ENCODE measurements at places on chromosomes 2 and 18.

- no peak for DNase-seq
Observed at GRCh38 chr2:26523750-26524149, 45.8 kb upstream of the OTOF start.

DNA sequence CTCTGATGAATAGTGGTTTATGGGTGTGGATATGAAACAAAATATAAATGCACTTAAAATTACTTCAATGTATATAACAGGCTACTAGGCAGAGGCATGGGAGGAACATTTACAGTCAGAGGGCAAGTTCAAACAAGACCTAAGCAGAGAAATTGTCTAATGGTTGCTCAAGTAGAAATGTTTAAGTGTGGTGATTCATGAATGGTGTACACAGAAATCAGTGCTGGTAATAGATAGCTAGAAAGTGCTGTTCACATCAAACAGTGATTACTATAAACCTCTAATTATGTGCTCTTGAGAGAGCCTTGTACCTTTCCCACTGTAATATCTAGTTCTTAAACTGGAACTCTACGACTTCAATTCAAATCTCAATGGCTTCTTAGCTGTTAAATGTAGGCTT is 485.1 kb downstream of the NRXN1 start:
- DNase-seq: no peak

DNA sequence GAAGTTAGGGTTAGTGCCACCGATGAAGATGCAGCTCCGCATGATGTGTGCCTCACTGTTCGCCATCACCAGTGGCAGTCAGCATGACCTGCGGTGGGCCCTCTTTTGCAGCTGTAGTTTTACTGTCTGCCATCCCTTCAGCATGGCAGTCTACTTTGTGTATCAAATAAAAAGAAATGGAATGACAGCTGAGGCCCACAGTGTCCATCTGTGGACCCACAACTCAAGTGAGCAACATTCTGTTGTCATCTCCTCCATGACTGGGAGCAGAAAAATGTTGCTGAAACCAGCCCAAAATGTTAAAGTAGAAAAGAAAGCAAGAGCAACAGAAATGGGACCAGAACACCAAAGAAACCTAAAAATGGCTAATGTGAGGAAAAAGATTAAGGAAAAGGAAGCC is 128.7 kb downstream of the MEP1B start:
- no peak for DNase-seq

DNA sequence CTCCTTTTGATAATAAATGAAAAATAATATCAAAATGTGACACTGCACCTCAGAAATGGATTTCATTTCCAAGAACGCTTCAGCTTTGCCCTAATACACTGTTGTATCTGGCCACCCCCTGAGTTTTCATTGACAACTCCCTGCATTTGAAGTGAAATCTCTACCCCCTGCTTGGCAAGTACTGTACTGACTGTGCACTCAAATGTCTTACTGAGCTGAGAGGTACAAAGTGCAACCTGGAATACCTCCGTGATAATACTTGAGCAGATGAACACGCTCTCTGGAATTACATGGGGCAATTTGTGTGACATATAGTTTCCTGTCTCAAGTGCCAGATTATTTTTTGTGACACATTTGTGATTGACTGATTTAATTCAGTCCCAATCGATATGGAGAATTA is 231.1 kb downstream of the LRP1B start:
- DNase-seq: no peak

- DNase-seq: no peak
Observed at GRCh38 chr2:197707316-197708213, 2.4 kb downstream of the MARS2 start.

GRCh38 chr18:39167990-39168389 is 1602.4 kb upstream of the CELF4 start:
- no peak for DNase-seq

GRCh38 chr2:45244928-45245327 is 235.7 kb upstream of the SIX2 start:
- no peak for DNase-seq

DNA sequence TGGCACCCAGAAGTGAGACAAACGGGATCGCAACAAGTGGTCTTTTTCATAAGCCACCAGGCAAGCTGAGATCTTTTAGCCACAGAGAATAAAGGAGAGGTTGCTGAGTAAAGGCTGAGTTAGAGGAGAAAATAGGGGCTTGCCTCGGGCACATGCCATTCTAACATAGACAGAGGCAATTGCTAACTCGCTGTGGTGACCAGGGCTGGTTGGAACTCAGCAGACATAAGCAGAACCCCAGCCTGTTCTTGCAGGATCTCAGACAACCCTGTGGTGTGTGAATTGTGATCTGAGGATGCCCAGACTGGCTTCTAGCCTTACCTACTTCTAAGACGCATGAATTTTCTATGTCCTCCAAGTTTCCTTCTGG is 300.2 kb downstream of the CDCA7 start:
- DNase-seq: no peak

- DNase-seq: no peak
Observed at GRCh38 chr2:160372585-160372984, 121.0 kb downstream of the RBMS1 start.

DNA sequence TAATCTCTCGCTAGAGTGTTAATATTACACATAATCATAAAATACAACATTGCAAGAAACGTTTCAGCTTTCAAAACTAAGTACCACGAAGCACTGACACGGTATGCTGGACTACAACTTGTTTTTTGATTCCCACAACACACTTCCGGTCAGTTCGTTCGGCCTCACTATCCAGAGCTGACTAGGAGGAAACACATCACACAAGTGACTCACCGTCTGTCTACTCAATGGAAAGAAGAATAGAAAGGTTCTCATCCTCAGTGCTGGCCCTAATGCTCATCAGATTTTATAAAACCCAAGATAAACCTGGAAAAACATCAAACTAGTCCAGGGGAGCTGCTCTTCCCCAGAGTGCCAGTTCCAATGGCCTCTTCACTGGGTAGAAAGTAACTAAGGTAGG is 42.9 kb downstream of the ZNF385B start:
- DNase-seq: no peak

- DNase-seq: no peak
Observed at GRCh38 chr2:207078186-207078798, 87.5 kb downstream of the KLF7 start.

DNA sequence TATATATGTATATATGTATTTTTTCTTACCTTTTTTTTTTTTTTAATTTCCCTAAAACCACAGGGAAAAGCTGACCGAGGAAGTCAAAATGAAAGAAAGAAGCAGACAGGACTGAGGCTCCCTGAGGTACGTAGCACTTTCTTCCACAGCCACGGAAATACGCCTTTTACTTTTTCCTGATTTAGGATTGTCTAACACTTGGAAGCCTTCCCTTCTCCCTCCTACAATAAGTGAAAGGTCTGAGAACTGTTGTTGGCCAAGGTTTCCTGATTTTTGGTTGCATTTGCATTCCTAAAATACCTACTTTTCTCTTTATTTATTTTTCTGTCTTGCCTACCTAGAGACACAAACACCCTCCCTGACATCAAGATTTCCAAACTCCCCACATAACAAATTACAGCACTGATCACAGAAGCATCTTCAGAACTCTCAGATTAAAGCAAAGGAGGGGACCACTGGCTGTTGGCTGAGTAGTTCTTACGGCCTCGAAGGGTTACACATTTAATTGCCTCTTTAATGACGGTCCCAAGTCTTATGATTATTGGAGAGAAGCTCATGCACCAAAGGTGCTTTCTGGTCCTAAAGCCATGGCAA is 778.5 kb upstream of the FANCL start:
- DNase-seq: no peak

- no peak for DNase-seq
Observed at GRCh38 chr2:73386342-73386868, 769 bp downstream of the ALMS1 start.

DNA sequence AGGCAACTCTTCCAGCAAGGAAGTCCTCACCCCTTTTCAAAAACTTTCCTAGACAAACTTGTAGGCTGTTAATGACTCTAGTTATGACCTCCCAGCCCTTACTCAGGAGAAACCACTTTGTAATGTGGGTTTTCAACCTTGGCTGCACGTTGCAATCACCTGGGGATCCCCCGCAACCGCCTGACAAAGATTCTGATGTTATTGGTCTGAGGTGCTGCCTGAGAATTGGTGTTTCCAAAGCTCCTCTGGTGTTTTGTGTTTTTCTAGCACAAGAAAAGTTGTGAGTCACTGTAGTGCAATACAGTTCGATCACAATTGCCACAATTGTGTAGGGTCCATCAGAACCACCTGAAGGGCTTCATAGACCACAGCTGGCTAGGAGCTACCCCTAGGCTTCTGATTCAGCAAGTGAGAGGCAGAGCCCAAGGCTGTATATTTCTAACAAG is 121.6 kb downstream of the SP100 start:
- DNase-seq: no peak

DNA sequence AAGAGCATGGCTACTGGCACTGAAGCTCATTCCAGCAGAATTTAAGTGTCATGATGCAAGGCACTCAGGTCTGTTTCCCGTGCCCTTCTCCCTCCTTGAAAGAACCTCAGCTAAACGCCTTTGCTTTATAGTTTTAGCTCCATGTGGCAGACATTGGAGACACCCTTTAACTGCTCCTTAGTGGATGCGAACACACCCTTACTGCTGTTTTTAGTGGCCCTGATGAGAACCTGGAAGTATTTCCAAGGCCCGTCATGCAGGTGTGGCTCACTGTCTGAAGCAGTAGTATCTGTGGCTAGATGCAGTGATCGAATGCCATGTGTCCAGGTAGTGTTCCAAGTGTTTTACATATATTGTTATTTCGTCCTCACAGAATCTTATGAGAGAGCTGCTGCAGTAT is 28.3 kb downstream of the KIF5C start:
- no peak for DNase-seq
